ENCODE measurements at places on chromosomes 4 and X.
A peak's percentile ranks its signal among the peaks of the same experiment; 100 is the strongest.

- DNase-seq, result no peak
Observed at GRCh38 chrX:7294483-7294882, 146.5 kb upstream of the PUDP start.

GRCh38 chr4:127997534-127998388 lies 32.6 kb downstream of the ABHD18 start:
- peak; percentile 6 for DNase-seq

GRCh38 chr4:89023140-89023539 lies 33.8 kb downstream of the FAM13A start:
- no peak for DNase-seq

DNA sequence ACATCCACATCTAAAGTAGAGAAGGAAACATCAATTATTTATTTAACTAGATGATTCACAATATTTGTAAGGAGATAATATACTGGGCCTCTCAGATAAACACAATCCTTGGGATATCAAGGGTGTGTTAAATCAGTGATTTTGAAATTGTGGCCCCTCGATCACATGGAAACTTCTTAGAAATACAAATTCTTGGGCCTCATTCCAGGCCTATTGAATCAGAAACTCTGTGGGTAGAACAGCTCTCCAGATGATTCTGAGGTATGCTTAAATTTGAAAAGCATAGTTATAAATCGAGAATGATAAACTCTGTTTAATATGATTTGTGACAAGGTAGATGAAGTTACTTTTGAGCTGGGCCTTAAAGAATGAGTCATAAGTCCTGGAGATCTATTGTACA lies 64.3 kb upstream of the GPR174 start:
- no peak for DNase-seq

DNA sequence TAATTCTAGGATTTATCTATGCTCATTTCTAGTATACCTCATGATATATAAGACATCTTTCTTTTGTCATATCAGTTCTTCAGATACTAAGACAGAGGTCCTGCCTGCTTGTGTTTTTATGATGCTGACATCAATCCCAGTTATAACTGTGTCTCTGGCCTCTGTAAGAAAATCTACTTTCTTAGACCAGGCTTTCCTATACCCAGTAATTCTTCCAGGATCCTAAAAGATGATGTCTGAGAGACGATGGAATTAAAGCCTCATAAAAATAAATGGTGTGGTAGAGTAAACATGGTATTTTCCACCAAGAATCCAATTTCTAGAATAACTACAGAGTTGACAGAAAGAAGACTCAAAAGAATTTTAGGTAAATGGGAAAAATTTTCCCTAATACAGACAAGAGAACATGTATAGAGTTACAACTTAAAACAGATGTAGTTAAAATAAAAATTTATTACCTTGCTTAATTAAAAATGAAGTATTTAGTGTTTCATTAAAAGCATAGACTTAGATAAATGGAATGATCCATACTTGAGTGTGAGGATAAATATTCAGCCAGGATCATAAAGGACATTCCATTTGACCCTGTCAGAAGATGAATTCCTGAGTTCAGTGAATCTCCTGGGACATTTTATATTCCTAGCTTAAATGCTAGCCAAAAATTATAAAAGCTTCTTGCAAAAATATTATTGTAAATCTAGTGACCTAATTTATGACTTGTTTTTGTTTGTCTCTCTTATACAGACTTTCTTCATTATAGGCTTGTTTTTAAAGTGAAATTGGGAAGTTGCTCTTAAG lies 137.4 kb downstream of the PDLIM5 start:
- no peak for DNase-seq

DNA sequence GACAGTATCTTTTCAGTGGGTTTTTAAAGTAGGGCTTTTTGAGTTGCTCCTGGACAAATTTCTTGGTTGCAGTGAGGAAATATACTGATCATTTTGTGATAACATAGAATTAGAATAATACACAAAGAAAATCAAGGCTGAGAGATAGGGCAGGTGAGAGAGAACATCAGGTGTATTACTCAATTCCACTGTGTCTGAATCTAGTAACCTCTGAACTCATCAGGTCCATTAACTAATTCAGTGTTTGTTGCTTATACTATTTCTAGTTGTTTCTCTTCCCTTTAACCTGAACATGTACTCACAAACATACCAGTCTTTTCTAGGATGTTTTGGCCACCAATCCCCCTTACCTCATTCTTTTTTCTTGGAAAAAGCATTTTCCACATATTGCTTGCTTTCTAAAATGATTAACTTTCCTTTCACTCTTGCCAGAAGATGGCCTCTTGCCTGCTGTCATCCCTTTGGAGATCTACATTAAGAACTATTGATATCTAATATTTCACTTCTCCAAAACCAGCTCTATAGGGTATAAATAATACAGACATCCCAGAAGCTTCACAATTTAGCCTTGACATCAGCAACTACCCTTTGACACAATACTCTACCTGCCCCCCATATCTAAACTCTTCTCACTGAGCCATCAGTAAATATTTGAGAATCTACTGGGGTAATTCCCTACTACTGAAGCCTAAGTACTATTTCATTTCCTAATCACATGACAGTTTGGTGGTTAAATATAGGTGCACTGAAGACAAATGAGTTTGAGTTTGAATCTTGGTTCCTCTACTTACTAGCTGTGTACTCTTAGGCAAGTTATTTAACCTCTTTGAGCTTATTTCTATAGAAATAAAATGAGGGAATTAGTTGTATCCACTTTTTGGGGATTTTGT lies 470.8 kb upstream of the IGFBP7 start:
- DNase-seq, result no peak

- no peak for DNase-seq
Observed at GRCh38 chr4:71944956-71945355, 86.8 kb upstream of the NPFFR2 start.

GRCh38 chr4:158808399-158808798 lies 39.6 kb downstream of the FNIP2 start:
- no peak for DNase-seq

DNA sequence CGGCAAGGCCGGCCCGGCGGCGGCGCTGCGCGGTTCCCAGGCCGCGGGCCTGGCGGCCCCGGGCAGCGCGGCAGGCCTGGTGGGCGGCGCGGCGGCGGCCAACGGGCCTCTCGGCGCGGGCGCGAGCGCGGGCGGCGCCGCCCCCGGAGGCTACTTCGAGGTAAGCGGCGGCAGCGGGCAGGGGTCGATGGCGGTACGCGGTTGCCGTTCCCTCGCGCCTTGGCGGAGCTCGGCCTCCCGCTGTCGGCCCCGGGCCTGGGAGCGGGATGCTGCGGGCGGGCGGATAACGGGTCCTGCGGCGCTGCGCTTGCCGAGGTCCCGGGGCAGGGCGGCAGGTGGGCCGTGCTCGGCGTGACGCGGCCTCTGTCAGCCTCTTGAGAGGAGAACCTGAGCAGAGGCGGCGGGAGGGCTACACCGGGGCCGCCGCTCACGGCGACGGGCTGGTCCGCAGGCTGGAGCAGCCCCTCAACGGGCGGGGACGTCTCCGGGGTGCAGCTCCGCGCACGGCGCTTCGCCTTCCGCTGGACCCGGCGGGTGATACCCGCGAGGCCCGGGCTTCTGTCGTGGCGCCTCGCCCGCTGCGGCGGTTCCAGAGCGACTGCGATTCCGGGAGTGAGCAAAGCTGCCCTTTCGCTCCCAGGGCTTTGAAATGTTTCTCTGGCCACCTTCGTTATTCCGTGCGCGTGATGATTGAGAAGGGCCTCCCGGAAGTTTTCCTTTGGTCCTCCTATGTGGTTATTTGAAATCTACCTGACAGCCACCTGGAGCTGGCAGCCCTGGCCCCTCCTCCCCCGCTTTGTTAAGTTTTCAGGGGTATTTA lies 774 bp downstream of the FAM193A start:
- DNase-seq, result peak; percentile 53

DNA sequence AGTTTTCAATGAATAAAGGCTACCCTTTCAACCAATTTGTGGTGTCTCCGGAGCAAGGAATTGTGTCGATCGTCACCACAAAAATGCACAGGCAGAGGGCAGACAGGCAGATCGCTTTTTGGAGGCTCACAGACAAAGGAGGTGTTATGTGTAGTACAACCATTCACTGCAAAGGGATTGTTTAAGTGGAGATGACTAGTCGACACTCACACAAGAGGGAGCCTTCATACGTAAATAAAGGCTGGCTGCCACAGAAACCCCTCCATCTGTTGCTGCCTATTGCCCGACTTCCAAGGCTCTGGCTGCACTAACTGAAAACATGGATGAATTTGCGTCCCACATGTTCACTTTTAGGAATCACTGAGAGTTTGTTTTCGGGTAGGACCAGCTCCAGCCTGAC lies 281.1 kb downstream of the NKX6-1 start:
- DNase-seq, result no peak

GRCh38 chr4:109469915-109470314 lies 36.3 kb downstream of the SEC24B start:
- no peak for DNase-seq

GRCh38 chr4:98939438-98939837 lies 10.5 kb upstream of the EIF4E start:
- no peak for DNase-seq

GRCh38 chrX:37603938-37604409 lies 32.5 kb downstream of the LANCL3 start:
- DNase-seq, result no peak

- no peak for DNase-seq
Observed at GRCh38 chrX:138708268-138708667, 3.2 kb downstream of the FGF13 start.

GRCh38 chr4:176137631-176138030 lies 57.8 kb downstream of the SPATA4 start:
- DNase-seq, result no peak

DNA sequence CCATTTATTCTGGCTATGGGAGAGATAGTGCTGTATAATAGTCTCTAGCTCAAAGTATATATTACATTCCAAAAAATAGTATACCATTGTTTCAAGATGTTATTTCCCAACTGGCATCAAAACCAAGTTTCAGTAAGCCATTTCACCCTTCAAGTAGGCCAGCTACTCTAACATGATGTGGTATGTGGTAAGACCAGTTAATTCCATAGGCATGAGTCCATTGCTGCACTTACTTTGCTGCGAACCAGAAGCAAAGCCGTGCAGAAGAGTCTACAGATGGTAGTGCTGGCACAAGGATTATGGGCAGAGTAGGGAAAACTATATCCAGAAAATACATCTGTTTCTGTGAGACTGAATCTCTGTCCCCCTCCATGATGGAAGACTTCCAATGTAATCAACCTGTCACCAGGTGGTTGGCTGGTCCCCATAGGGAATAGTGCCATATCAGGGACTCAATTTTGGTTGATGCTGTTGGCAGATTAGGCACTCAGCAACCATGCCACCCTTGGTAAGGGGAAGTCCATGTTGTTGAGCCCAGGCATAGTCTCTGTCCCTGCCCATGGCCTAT lies 49.8 kb upstream of the HSD17B10 start:
- no peak for DNase-seq

GRCh38 chrX:131041667-131042066 lies 16.5 kb upstream of the ARHGAP36 start:
- DNase-seq, result no peak

GRCh38 chr4:100170986-100171385 lies 19.3 kb downstream of the DDIT4L start:
- no peak for DNase-seq

DNA sequence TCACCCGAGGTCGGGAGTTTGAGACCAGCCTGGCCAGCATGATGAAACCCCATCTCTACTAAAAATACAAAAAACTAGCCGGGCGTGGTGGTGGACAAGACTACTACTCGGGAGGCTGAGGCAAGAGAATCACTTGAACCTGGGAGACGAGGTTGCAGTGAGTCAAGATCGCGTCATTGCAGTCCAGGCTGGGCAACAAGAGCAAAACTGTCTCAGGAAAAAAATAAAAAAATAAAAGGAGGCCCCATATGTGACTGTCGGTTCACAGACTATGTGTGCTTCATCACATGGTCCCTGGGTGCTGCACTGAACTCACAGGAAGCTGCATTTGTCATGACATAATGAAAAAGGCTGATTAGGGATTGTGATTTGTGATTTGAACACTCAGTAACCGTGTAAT lies 6.4 kb downstream of the TRIML1 start:
- no peak for DNase-seq

GRCh38 chr4:108168671-108169523 lies at the start of gene LEF1:
Gene LEF1, minus strand, starts transcription at chr4:108168932. Its CDS starts 1,165 bp downstream, at chr4:108167767.
- DNase-seq, result peak; percentile 55

- no peak for DNase-seq
Observed at GRCh38 chr4:109111031-109111430, 191.4 kb downstream of the COL25A1 start.

DNA sequence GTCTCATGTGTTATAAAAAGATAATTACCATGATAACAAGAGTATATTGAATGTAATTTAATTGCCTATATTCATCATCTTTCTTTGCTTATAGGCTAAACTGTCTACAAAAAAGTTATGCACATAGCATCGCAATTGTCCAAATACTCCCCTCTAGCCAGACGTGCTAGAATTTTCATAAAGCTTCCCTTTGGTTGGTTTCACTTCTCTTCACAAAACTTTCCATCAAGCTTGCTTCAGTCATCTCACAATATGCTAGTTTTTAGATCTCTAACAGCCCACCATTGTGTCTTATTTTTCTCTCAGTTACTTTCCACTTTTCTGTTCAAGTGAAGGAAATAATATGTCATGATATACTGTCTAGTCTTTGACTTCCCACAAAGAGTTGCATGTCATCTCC lies 448.3 kb upstream of the SPANXN1 start:
- DNase-seq, result no peak

GRCh38 chr4:130814896-130815295 lies 1718.9 kb downstream of the C4orf33 start:
- no peak for DNase-seq

DNA sequence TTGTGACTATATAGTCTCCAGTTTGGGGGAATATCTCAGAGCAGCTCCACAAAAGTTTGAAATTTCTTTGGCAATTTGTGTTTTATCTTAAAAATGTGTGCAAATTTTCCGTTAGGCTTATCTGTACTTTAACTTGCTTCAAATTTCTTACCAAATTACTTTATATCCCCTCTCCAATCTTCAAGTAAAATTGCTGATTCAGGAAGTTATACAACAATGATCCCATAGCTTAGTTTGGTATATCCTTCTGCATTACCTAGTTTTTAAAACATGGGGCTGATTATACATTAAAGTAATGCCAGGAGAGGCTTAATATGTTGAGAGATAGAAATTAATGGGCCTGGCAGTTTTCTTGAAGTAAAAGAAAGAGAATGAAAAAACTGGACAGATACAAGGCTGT lies 66.6 kb downstream of the TAF1 start:
- no peak for DNase-seq

DNA sequence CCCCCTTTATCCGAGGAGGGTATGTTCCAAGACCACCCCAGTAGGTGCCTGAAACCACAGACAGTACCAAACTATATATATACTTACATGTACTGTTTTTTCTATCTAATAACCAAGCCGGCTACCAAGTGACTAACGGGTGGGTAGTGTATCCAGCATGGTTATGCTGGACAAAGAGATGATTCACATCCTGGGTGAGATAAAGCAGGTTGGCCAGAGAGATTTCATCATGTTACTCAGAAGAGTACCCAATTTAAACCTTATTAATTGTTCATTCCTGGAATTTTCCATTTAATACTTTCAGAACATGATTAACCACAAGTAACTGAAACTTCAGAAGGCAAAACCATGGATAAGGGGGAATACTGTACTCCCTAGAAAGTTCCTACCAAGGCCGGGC lies 46.5 kb downstream of the RFC1 start:
- no peak for DNase-seq

All from stimulated activated CD4-positive, alpha-beta T cell treated with anti-CD3 and anti-CD28 coated beads, Interleukin-4, amount 100 ng/mL, for 48 hours (primary cell).